Astrocyte of the hippocampus (primary cell): ENCODE measurements at places on chromosomes 2 and 18.

DNA sequence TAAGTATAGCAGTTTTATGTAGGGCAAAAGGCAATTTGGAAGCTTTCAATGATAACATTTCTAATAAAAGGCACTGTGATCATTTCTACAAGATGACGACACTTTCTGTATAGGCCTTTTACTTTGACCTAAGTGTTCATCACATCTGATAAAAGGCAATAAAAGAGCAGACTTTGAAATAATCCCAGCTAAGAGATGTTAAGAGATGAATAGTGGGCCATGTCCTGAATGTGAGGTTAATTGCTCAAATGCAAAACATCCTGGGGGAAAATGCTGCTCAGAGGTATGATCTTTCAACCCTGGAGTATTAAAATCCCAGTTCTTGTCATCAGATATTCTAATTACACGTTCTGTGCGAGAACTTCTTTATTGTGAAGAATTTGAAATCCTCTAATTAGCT is 677.6 kb downstream of the SOCS6 start:
- no peak for DNase-seq

GRCh38 chr2:239006622-239007285 is 158.9 kb downstream of the TWIST2 start:
- peak; percentile 17 for DNase-seq

DNA sequence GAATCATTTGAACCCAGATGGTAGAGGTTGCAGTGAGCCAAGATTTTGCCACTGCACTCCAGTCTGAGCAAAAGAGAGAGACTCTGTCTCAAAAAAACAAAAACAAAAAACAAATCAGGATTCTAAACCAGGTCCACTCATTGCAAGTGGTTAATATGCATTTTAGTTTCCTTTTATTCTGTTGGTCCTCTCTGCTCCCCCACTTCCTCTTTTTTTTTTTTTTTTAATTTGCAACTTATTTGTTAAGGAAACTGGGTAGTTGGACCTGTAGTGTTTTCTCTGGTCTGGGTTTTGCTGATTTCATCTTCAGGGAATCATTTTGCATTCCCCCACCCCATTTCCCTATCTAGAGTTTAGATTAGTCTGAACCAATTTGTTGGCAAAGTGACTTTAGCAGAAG is 14.0 kb downstream of the FER1L5 start:
- no peak for DNase-seq

DNA sequence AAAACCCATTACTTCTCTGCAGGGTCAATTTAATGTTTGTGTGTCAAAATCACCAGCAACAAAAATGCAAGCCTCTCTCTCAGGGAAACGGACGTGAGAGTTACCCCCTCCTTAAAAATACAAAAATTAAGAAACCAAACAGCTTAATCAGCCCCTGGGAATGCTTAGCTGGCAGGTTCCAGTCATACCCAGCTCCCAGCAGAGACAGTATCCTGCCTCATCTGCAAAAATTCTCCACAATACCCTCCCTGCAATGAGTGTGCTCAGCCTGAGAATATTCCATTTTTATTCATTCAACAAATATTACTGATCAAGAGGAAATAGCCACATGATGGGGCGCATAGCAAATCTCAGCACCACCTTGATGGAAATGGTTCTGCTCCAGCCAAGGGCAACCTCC is 36.3 kb downstream of the ST8SIA5 start:
- DNase-seq = no peak

DNA sequence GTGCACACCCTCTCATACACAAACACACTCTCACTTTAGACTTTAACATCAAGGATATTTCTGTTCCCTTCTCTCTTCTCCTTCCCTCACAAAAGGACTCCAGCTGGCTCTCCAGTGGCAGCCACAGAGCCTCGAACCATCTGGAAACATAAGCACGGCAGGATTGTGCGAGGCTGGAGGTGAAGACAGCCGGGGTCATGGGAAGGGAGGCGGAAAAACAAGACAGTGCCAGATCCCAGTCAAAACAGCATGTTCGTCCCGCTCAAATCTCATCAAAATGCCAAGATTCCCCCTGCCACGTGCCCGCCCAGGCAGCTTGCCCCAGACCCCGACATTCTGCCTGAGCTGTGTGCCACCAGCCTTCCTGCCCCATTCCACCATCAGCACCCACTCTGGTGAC is 180.3 kb downstream of the ZBTB7C start:
- no peak for DNase-seq

- DNase-seq = no peak
Measured at GRCh38 chr2:169823996-169824372, 721 bp downstream of the METTL5 start.

DNA sequence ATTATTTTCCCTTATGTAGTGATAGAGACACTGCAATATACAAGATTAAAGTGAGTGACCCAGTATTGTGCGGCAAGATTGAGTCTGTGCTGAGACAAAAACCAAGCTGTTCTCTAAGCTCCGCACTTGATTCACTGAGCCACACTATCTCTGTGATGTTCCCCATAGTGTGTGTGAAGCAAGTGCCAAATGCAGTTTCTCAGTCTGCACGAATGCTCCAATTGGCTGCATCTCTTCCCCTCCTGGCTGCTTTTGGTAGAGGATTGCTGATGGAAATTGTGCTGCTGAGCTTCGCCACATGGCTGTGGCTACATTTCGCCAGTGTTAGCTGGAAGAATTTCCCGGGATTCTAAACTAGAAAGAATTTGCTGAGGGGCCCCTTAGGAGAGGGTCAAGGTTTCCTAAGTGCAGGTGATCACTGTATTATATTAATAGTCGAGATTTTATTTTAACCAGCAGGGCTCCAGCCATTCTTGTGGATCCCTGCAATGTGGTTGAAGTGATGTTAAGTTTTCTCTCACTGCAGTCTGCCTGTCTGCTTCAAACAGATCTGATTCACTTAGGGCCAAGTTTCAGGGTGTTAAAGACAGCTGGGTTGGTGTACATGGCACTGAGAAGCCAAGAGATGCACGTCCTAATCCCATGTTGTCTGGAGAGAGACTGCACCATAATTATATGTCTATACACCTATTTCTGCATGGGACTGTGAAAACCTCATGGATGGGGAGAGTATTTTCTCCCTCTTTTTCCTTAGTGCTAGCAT is 317.2 kb downstream of the DCC start:
- no peak for DNase-seq

- DNase-seq = no peak
Measured at GRCh38 chr2:3487028-3487425, 32.3 kb downstream of the ADI1 start.

- DNase-seq = no peak
Measured at GRCh38 chr2:182543741-182544525, 117.1 kb upstream of the PDE1A start.

DNA sequence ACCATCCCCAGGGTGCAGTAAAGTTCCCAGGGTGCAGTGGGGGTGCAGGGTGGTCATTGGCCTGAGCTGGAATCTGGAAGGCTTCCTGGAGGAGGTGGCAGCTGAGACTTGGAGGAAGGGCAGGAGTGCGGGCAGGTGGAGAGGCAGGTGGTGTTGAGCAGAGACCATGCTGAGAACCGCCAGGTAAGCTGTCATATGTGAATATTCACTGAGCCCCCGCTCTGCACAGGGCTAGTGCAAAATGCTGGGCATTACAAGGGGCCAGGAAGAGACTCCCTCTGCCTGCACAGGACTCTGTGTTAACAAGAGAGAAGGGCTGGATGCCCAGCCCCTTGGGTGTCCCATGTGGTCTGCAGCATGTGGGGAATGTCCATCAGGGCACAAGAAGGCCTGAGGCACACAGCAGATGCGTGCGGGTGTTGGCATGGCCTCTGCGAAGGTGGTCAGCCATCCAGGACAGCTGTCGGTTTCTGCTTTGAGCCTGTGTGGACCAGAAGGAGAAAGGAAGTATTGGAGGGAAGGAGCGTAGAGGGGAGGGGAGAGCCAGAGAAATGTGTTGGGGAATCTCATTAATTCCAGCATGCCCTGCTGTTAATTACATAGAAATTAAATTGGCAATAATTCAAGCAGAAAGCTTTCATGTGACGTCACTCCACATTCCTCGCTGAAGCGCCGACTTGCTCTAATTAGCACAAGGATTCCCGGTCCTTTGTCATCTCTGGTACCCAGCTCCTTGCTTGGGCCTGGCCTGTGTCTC is 62.8 kb upstream of the OTOS start:
- peak; percentile 38 for DNase-seq

DNA sequence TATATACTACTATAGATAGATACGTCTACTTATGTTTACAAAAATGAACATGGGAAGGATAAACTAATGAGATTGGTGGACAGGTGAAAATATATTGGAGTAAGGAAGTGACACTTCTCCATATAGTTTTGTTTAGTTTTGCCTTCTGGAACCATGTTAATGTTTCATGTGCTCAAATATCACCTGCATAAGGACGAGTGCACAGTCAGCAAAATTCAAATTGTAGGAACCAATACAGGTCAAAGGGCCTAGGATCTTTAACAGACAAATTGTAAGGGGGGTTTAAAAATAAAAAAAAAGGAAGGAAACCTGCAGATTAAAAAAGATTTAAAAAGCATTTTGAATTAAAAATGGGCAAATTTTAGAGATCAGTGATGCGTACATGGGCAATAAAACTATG is 104.6 kb downstream of the CCBE1 start:
- DNase-seq = no peak

- DNase-seq = no peak
Measured at GRCh38 chr2:107028661-107029060, 142.7 kb upstream of the ST6GAL2 start.

- peak; percentile 88 for DNase-seq
Measured at GRCh38 chr2:219689676-219690628, 62.5 kb downstream of the SLC4A3 start.

DNA sequence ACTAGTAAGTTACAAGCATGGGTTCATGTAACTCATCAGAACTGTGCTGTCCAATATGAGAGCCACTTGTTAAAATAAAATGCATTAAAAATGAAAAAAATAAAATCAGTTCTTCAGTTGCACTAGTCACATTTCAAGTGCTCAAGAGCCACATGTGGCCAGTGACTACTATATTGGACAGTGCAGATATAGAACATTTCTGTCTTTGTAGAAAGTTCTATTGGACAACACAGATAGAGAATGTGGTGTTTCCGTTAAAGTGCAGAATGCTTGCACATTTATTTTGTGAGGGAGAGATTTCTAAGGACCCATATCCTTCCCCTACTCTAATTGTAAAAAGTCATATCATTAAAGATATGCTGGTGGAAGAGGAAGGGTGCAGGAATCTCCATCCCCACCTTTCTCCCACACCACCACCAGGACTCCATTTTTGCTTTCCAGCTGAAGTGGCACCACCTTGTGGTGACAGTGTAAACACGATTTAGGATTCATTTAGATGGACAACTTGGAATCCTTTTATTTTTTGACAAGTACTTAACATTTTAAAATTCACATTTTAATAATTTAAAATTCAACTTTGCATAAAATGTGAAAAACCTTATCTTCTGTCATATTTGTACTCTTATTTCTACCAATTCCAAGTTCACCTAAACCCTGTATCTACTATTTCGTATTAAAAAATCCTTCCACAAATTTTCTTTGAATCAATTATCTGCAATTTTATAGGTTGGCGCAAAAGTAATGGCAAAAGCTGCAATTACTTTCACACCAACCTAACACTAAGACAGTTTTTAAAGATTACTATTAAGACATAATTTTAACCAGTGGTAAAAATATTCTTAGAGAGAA is 9.4 kb upstream of the CD302 start:
- DNase-seq = peak; percentile 70

- DNase-seq = peak; percentile 87
Measured at GRCh38 chr2:60674524-60675165, 81.4 kb upstream of the PAPOLG start.

DNA sequence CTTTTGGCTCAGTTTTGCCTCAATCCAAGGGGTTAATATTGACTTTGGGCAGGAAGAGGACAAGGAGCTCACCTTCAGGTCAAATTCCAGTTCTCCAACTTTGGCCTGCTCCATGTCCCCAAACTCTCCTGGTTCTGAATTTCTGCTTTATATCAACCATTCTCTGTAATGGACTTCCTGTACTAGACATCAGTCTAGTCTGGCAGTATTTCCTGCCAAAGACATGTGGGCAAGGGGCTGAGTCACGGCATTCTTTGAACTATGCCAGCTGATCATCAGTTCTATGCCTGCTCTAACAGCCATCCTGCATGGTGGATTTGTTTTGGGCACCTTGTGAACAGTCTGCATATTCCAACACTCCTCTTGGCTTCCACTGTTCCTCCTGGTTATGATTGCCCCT is 199.4 kb downstream of the ZEB2 start:
- DNase-seq = peak; percentile 76

DNA sequence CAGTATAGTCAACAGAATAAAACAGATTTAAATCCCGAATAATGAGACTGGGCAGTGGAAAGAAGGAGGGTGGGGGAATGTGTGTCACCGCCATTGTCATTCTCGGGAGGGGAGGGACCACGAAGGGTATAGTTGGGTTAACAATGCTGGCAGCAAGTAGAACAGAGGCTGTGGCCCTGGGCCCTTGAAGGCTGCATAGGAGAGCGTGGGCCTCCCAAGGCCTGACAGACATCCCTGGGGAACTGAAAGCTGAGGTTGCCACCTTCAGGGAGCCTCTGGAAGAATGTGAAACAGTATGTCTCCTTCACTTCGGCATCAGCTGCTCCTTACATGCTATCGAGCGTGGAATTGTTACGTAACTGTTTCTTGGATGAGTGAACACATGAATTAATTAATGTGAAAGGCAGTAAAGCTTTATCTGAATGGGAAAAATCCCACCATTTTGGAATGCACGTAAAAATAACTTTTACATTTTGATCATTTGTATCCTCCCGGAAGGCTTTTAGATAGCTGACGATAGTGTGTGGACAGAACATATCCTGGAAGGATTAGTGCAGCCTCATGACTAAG is 92.8 kb upstream of the TTC39C start:
- no peak for DNase-seq

GRCh38 chr18:8882632-8883408 is 177.5 kb downstream of the MTCL1 start:
- DNase-seq = no peak

- peak; percentile 10 for DNase-seq
Measured at GRCh38 chr2:182228741-182229140, 198.1 kb downstream of the PDE1A start.

- DNase-seq = peak; percentile 82
Measured at GRCh38 chr2:1743396-1744150, 742 bp downstream of the PXDN start.

DNA sequence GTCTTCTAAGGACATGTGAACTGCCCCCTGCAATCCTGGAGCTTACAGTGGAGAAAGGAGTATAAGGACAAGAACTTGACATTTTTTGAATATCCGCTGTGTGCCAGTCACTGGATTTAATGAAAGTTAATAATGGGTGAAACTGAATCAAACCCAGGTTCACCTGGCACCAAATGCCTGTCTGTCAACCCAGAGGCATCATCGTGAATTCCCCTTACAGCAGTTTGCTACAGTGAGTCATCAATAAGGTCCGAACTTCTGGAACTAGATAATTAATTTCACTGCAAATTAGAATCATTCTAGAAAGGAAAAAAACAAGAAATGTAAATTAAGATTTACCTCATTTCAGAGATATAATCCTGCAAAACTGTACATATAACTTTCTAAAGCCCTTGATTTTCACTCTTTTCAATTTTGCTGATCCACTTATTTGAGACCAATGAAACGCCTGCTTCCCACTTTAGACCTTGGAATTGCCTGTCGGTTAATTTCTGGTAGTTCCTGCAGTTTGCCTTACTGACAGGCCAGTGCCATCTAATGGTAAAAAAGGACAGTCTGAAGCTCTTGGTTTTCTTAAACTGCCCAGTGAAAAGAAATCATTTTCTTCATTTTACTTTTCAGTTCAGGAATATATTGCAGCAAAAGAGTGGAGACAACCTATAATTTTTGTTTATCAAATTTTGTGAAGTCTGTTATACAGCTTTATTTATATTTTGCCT is 8.2 kb downstream of the DSG2 start:
- DNase-seq = peak; percentile 50

- DNase-seq = no peak
Measured at GRCh38 chr2:67900826-67901225, 162.0 kb downstream of the C1D start.

GRCh38 chr2:5869936-5870335 is 177.8 kb downstream of the SOX11 start:
- DNase-seq = no peak
